T1000 (cell line): ENCODE measurements at places on chromosomes 1 and 21.

- DNase-seq, result no peak
Observed at GRCh38 chr1:89041119-89041641, 18.5 kb upstream of the GBP3 start.

DNA sequence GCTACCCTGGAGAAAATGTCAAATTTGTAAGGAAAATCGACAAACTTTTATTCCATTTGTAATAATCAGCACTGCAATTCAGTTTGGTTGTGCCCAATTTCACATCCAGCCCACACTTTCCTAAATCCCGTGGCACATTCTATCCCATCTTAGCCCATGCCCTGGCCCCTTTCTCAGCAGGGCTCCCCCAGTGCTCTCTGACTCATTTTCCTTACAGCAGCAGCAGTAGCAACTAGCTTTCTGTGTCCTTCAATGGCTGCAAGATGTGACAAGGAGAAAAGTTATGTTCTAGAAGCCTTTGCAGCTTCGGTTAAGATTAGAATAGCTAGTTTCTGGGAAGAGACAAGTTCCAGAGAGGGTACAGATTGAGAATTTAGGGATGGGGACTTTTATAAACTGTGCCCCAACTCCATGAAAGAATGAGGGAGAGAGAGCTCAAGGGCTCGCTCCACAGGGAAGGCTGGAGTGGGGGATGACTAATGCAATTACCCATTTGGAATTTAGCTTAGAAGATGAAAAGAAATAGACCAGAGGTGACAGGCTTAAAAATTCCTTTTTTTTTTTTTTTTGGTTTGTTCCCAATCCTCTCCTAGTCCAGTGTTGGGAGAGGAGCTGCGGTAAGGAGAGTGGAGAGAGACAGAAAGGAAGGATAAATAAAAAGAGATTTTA is 47.0 kb upstream of the POU2F1 start:
- no peak for DNase-seq

DNA sequence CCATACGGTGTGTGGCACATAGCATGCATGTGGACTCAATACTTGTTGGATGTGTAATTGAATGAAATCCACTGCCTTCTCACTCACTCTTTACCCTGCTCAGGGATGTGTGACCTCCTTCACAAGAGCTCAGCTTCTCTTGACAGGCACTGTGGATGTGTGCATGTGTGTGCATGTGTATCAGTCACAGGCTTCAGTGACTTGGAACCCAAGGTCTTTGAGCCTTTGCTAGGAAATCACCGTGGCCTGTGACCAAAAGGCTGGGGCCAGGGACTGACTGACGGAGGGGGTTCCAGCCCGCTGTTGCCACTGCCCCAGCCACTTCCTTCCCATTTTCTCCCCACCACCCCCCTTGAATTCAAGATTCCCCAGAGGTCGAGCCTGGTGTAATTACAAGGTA is 144.4 kb upstream of the POU3F1 start:
- no peak for DNase-seq

DNA sequence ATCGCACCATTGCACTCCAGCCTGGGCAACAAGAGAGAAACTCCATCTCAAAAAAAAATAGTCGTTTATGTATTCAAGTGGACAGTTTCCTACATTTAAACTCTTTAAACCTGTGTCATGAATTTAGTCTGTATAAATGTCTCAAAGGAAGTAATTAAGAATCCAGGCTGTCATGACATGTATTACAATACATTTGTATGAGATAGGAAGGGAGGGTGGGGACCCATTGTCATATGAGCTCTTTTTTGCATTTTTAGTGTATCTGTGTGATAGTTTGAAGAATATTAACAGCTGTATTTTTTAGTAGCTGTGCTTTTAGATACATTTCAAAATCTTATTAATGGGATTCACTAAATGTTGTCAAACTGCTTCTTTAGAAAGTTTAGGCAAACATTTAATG is 20.0 kb downstream of the DONSON start:
- no peak for DNase-seq

GRCh38 chr1:157307491-157307890 is 169.3 kb upstream of the ETV3 start:
- DNase-seq, result no peak

GRCh38 chr1:178632653-178633052 is 92.4 kb upstream of the RALGPS2 start:
- DNase-seq, result peak; percentile 52
